Psoas muscle (tissue), 8 donors: ENCODE measurements at places on chromosomes 7 and 10. TPM values are rescaled to one million over a fixed set of nuclear protein-coding genes. Genes with fewer than 3 reads are reported as not detected.

CTBP2 gene
- total RNA-seq, result 49.8 TPM

GRCh38 chr10:105540381-105540780 is 899.3 kb downstream of the SORCS3 start:
- DNase-seq, result no peak

- DNase-seq, result no peak
Observed at GRCh38 chr7:134317434-134317833, 704 bp upstream of the SLC35B4 start.

DNA sequence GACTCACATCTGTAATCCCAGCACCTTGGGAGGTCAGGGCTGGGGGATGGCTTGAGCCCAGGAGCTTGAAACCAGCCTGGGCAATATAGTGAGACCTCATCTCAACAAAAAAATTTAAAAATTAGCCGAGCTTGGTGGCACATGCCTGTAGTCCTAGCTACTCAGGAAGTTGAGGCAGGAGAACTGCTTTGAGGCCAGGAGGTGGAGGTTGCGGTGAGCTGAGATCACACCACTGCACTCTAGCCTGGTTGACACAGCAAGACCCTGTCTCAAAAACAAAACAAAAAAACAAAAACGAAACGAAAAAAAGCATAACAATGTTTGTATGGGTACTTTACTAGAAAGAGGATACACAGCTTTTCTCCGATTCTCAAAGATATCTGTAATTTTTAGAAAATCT is 31.8 kb downstream of the WNT16 start:
- no peak for DNase-seq

DNA sequence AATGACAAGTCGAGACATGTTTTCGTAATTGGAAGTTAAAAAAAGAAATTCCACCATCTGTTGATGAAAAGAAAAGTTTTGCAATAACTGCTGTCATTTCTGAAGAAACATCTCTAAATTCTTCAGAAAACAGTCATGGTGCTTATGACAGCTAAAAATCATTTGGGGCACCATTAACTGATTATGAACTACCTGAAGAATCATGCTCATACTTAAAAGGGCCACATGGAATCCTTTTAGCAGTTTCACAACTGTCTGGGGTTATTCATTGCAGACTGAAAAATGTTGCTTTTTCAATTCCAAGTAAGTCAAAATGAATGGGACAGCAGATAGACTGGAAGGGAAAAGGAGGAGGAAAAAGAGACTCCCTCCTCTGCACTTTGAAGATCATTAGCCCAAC is 134.2 kb downstream of the CHN2 start:
- DNase-seq, result no peak

DNA sequence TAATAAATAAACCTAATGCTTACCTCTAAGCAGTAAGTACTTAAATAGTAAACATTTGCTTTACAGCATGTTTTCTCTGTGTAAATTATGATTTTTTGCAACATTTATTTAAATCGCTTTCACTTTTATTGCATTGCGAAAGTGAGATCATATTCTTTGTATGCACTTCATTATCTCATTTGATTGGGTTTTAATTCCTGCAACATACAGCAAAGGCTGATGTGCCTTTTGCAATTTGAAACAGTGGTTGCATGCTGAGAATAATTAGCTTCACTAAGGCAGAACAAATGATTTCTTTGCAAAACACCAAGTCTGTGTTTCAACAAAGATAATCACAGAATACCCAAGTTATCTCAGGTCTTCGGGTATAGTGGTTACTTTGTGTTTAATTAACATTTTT is 16.3 kb upstream of the THSD7A start:
- DNase-seq, result no peak
